ENCODE measurements at places on chromosomes 7 and 10. TPM values are rescaled to one million over a fixed set of nuclear protein-coding genes. Genes with fewer than 3 reads are reported as not detected.

Gene CDNF
- 2.5 TPM for total RNA-seq

Gene NPY4R2
- total RNA-seq, result 0.46 TPM

Gene CTAGE8
- total RNA-seq, result 0.91 TPM

Gene GIMAP2
- total RNA-seq, result 8.2 TPM

Gene NUTM2A
- total RNA-seq, result 2.5 TPM

Gene ZNF804B
- total RNA-seq, result 0.48 TPM

Gene ZMYND11
- total RNA-seq, result 89.4 TPM

Gene AASS
- 11.8 TPM for total RNA-seq

Gene CTTNBP2
- 5.5 TPM for total RNA-seq

Gene ZNF25
- 24.5 TPM for total RNA-seq

DNA sequence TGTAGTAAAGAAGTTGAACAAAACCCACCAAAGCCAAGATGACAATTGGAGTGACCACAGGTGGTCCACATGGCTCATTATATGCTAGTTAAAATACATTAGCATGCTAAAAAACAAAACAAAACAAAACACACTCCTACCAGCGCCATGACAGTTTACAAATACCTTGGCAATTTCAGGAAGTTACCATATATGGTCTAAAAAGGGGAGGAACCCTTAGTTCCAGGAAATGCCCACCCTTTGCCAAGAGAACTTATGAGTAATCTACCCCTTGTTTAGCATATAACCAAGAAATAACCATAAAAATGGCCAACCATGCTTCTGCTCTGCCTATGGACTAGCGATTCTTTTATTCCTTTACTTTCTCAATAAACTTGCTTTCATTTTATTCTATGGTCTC, 979.1 kb upstream of the POT1 start:
- DNase-seq, result no peak

- DNase-seq, result no peak
These were observed 10.7 kb downstream of the CTBP2 start for GRCh38 chr10:125149680-125150047.

DNA sequence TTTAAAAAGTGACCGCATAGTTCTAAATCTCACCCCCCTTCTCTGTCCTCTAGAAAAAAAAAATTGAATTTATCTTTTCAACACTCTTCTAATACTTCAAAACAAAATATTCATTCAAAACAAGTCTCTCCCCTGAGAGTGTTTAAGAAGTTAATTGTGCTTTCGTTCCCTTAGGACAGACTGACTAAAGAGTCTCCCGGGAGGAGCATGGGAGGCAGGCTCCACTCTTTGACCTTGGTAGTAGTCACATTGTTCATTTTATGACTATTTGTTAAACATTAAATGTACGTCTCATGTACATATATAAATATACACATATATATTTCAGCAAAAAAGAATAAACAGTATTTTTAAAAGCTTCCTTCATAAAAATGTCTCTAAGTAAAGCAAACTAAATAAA, 35.3 kb upstream of the SPOCK2 start:
- DNase-seq, result no peak

GRCh38 chr10:48693206-48693605, 8.5 kb downstream of the WDFY4 start:
- no peak for DNase-seq

- DNase-seq, result no peak
These were observed 155.0 kb downstream of the RNF216 start for GRCh38 chr7:5626498-5626897.

DNA sequence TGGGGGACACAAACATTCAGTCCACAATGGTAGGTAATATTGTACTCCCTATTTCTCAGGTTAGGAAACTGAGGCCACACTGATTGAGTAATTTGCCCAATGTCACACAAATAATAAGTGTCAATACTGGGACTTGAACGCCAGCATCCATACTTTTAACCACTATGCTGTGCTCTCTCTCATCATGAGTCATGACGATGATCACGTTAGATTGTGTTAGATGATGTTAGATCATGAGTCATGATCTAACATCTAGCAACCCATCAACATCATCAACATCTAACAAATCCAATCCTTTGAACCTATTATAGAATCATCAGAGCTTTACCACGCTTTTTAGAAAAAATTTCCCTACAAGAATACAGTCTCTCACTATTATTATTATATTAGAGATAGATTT, 28.1 kb upstream of the HERPUD2 start:
- DNase-seq, result no peak

DNA sequence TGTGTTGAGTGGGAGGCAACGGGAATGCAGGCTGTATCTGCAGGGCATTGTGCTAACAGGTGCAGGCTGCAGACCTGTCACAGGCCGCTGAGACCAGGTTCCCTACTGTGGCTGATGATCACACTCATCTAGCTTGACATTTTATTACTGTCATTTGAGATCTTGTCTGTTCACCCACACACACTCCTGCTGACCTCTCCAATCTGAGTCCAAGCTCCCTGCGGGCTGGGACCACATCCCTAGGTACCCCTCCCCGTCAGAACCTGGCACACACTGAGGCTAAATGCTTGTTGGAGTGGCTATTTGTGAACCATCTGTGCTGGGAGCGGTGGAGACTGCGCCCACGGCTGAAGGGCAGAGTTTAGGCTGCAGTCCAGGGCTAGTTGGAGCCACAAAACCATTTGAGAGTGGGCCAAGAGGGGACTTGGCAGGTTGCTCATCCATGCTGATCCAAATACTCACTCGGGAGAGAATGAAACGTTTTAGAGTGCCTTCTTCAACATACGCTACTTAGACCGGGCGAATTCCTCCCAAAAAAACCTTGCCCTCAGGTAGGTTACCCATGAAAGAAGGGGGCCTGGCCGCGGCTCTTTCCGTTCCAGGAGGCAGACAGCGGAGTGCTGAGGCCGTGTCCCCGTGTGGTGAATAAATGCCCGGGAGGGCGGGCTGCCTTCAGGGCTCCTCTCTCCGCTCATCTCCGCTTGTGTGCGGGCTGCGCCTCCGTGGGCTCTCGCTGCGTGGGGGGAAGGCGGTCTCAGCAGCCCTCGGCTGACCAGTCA, 164.4 kb downstream of the RGS10 start:
- peak; percentile 80 for DNase-seq

DNA sequence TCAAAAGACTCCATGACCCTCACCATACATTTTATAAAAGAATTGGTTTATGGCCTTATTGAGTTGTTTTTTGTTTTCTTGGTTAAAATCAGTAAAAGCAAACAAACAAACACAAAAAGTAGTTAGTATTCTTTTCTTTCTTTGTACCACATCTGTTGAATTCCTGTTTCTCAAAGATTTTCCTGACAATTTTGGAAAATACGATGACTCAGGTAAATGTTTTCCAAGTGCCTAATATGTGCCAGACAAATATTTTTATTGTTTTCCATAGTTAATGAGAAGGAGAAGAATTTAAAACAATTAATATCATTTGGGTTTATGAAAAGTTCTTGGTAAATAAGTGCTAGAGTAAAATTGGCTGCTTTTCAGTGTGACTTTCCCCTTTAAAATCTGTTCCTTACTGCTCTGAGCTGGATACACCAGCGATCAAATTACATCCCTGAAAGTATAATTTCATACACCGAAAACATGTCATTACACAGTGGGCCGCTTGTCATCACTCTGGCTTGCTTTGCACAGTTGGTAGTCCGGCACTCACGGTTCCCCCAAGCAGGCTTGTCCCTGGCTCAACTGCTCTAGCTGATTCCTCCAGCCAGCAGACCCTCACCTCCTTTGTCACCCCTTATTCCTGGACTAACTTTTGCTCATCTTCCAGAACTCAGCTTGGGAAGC, 80.5 kb downstream of the TBXAS1 start:
- DNase-seq, result no peak

GRCh38 chr7:101216001-101216859, 1.2 kb downstream of the PLOD3 start:
- peak; percentile 44 for DNase-seq

DNA sequence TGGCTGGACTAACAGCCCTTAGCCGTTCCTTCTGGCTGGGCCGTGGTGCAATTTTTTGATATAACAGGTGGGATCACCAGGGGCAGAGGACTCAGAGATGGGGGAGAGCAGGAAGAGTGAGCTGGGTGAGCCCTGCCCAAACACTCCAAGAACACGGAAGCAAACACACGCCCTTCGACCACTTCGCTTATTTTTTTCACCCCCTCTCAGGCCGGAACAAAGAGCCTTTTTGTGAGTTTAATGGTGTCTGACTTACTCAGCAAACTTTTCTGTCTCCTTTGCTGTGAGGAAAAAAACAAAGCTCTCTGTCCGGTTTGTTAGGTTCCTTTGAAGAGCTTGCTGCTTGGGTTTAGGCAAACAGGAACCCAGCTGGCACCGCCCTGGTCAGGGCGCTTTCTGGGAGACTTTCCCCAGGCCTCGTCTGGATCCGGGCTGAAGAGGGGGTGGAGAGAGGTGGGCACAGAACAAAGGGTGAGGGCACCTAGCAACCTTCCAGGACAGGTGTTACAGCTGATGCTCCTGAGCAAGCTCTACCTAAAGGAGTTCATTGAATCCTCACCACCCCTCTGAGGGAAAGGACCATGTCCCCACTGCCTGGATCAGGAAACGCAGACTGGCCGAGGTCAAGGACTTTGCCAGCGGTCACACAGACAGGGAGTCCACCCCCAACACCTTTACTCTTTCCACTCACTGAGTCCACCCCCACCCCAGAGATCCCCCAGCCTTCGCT, 23.3 kb downstream of the CALML3 start:
- DNase-seq, result no peak

GRCh38 chr7:28316489-28316888, 95.8 kb upstream of the CREB5 start:
- DNase-seq, result no peak

GRCh38 chr7:97439637-97440214, 292.2 kb upstream of the TAC1 start:
- no peak for DNase-seq

GRCh38 chr7:127900732-127901685, 130.2 kb downstream of the LRRC4 start:
- no peak for DNase-seq

- no peak for DNase-seq
These were observed 20.7 kb downstream of the MDFIC start for GRCh38 chr7:114942446-114943175.

DNA sequence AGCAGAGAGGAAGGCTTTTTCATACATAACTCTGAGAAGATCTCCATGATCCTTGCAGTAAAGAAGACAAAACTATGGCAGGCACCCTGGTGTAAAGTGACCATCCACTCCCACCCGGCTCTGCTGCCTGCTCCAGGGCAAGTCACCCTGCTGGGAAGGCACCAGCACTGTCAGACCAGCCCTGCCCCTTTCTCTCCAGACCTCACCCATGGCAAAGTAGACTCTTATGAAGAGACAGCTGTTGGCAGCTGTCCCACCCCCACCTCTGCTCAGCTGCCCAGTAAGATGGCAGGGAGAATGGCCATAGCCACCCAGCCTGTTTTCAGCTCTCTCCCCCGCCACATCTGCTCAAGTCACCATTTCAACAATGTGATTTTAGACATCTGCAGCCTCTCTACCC, 8.6 kb upstream of the ZMIZ2 start:
- DNase-seq, result no peak

- DNase-seq, result no peak
These were observed 123.3 kb downstream of the WDR37 start for GRCh38 chr10:1179346-1180070.

DNA sequence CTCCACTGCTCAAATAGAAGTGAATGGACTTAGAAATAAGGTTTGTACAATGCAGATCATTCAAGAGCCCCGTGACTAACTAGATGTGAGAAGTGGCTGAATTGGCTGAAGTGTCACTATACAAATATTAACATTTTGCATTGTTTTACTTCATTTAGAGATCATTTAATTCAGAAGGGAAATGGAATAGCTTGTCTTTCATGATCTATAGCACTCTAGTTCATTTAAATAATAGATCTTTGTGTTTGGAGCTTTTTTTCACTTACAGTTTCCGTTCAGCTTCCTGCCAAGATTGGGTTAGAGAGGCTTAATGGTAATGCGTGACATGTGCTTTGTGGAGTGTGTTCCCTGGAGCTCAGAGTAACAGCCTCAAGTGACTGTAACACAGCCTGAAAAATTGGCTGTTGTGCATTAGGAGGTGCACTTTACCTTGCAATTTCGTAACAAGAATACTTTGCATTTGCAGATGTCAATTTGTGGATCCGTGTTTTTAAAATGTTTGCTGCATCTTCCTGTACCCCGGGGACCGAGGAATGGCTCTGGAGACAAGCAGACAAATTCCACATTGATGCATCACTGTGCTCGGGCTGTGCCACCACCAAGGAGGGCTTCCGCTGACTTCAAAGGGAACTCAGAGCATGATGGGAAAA, 170.3 kb downstream of the NRP1 start:
- no peak for DNase-seq

Data from right cardiac atrium (tissue), 5 donors.